ENCODE measurements at places on chromosomes 7 and 10. TPM values are rescaled to one million over a fixed set of nuclear protein-coding genes. Genes with fewer than 3 reads are reported as not detected.

Gene MUC12
- total RNA-seq: not detected

- no peak overlapping the region for H3K4me3 ChIP-seq
- H3K4me1 ChIP-seq: peaks cover 52% of the 10 kb centered on the region
- peak overlapping the region; percentile 81 for H3K27ac ChIP-seq
- H3K36me3 ChIP-seq: no peaks in the 10 kb centered on the region
These were observed 139.4 kb upstream of the AGR3 start for GRCh38 chr7:17021205-17021604.

- peak; percentile 99 for DNase-seq
- H3K36me3 ChIP-seq: no peaks in the 10 kb centered on the region
- peaks cover 43% of the 10 kb centered on the region for H3K4me1 ChIP-seq
- H3K27me3 ChIP-seq: no peaks in the 10 kb centered on the region
These were observed at the start of gene BBIP1 for GRCh38 chr10:110918643-110919348. Gene BBIP1, minus strand, starts transcription at chr10:110919180. Its CDS starts 1,023 bp downstream, at chr10:110918157.

DNA sequence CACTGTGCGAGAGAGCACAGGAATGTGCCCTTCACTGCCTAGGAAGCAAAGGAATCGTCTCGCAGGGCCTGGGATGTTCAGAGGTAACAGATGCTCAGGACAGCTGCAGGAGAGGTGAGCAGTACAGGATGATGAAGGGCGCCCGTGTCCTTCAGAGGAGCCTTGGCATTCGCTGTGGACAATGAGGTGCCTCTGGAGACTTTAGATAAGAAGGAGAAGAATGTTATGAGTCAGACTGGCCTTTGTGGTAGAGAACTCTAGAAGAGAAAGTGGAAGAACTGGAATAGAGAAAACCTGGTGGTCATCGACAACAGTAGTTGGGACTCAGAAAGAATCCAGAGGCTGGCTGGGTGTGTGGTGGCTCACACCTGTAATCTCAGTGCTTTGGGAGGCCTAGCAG lies 64.4 kb upstream of the LEP start:
- H3K4me1 ChIP-seq: no peaks in the 10 kb centered on the region
- H3K36me3 ChIP-seq: no peaks in the 10 kb centered on the region
- DNase-seq: no peak
- peaks cover 1% of the 10 kb centered on the region for H3K27me3 ChIP-seq
- no peak overlapping the region for H3K27ac ChIP-seq
- H3K4me3 ChIP-seq: no peak overlapping the region

DNA sequence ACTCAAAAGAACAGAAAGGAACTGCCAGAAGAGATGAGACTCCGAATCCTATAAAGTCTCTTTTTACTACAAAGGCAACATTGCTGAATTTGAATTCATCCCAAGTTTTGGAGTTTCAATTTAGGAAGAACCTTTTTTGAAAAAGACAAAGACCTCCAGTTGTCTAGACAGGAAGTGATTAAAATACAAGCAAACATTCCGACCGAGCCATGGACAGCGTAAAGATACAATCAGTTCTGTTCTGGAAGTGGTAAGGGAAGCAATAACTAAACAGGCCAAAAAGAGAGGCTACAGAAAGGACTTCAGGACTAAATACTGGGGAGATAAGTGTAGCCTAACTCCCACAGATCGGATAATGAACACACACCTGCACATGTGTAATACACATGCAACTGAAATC lies 101.0 kb downstream of the SMURF1 start:
- H3K4me1 ChIP-seq: peaks cover 26% of the 10 kb centered on the region
- no peak overlapping the region for H3K4me3 ChIP-seq
- H3K27me3 ChIP-seq: no peaks in the 10 kb centered on the region

Gene RAPGEF5
- total RNA-seq: 23.4 TPM

Gene ACTR3C
- 7.5 TPM for total RNA-seq

DNA sequence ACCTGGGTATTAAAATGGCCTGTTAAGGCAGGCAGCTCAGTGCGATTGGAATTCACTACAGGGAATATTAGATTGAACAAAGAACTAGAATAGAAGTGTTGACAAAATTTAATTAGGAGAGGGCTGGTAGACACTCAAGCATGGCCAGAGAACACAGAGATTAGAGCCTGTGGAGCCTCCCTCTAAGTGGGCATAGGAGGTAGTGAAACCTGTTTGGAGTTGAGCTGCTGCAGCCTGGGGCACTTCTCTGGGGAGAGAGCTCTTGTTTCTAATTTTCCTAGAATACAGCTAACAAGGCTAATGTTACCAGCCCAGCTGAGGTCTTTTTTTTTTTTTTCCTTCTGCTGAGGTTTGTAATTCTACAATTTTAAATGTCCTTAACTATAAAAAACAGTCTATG lies 46.4 kb downstream of the TMEM168 start:
- DNase-seq: no peak
- H3K36me3 ChIP-seq: no peaks in the 10 kb centered on the region
- H3K27ac ChIP-seq: no peak overlapping the region
- H3K4me1 ChIP-seq: no peaks in the 10 kb centered on the region
- no peaks in the 10 kb centered on the region for H3K27me3 ChIP-seq
- H3K4me3 ChIP-seq: no peak overlapping the region

GRCh38 chr10:26486304-26486703 lies 48.2 kb downstream of the APBB1IP start:
- H3K36me3 ChIP-seq: no peaks in the 10 kb centered on the region
- no peak overlapping the region for H3K4me3 ChIP-seq
- no peaks in the 10 kb centered on the region for H3K27me3 ChIP-seq
- H3K27ac ChIP-seq: no peak overlapping the region

DNA sequence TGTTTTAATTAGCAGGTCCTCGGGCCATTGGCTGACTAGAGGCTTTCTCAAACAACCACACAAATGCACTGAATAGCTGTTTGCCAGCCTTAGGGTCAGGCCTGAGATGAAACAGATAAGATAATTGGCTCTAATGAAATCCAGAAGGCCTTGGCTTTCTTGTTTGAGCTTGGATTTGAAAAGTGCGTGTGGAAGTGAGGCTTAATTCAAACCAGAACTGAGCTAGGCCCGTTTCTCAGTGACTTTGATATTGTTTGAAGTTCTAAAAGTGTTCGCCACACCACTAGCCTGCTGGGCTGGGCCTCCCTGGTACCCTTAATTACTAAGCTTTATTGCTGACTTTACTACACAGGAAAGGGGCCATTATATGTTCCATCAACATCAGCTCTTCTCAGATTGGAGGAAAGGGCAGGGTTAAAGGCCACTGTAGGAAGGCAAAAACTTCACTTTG lies 270.6 kb downstream of the TWIST1 start:
- DNase-seq: no peak
- no peak overlapping the region for H3K4me3 ChIP-seq
- no peak overlapping the region for H3K27ac ChIP-seq
- H3K27me3 ChIP-seq: no peaks in the 10 kb centered on the region
- no peaks in the 10 kb centered on the region for H3K4me1 ChIP-seq
- no peaks in the 10 kb centered on the region for H3K36me3 ChIP-seq

Gene XPNPEP1
- 30.3 TPM for total RNA-seq

DNA sequence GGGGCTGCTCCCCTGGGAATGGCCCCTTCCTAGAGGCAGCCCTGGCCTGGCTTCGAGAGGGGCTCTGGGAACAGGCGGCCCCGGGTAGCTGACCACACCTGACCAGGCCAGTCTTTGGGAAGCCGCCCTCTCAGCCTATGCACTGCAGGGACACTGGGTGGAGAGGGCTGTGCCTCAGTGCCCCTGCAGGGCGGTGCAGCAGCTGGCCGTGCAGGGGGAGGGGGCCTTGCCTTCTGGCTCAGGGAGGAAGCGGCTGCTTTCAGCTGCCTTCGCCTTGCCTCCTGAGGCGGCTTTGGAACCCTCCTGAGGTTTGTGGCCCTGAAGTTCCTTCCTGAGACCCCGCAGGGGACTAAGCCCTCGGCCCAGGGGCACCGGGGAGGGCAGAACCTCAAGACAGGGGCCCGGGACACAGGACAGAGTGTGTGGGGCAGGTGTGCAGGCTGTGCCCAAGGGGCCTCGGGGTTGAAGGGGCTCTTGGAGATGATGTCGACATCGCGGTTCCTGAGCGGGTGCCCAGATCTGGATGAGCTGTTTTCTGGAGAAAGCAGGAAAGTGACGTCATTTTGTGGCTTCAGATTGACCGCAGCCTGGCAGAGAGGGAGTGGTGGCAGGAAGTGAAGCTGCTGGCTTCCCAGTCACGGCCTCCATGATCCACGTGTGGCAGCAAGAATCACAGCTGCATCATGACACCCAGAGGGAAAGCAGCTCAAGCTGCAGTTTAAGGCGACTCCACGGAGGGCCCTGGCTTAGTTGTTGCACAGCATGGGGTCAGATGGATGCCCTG lies 17.7 kb downstream of the ADAM8 start:
- H3K4me3 ChIP-seq: no peak overlapping the region
- H3K4me1 ChIP-seq: peaks cover 35% of the 10 kb centered on the region
- DNase-seq: peak; percentile 30
- no peaks in the 10 kb centered on the region for H3K36me3 ChIP-seq

All from HepG2 (cell line).